CD4-positive, alpha-beta T cell (primary cell): ENCODE measurements at places on chromosomes 7 and 10. TPM values are rescaled to one million over a fixed set of nuclear protein-coding genes. Genes with fewer than 3 reads are reported as not detected.

DNA sequence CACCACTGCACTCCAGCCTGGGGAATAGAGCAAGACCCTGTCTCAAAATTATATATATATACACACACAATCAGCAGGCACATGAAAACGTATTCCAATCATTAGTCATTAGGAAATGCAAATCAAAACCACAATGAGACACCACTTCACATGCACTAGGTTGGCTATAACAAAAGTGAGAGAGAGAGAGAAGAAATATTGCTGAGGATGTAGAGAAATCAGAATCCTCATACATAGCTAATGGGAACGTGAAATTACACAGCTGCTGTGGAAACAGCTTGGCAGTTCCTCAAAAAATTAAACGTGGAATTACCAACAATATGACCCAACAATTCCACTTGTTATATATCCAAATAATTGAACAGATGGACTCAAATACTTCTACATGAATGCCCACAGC lies 43.3 kb upstream of the CNNM1 start:
- no peak overlapping the region for H3K4me3 ChIP-seq
- no peaks in the 10 kb centered on the region for H3K36me3 ChIP-seq
- no peak overlapping the region for H3K27ac ChIP-seq
- DNase-seq: no peak
- no peaks in the 10 kb centered on the region for H3K4me1 ChIP-seq

DNA sequence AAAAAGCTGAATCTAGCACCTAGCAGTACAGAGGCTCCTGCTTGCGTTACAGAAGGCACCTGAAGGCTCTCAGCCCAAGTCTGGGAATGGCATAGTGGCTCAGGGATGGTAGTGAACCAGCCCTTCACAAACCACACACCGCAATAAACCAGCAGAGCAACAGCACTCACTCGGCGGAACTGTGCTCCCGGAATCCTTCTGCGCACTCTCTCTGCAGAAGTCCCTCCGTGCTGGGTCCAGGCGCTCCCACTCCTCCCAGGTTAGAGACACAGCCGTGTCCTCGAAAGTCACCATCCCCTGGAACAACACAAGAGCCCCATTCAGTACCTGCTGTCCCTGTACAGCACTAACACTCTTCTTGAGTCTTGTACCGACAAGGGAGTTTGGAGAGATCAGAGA lies 1.5 kb downstream of the ZNF394 start:
- H3K27ac ChIP-seq: no peak overlapping the region
- peaks cover 43% of the 10 kb centered on the region for H3K36me3 ChIP-seq
- H3K27me3 ChIP-seq: no peaks in the 10 kb centered on the region
- peaks cover 39% of the 10 kb centered on the region for H3K4me1 ChIP-seq

- no peaks in the 10 kb centered on the region for H3K27me3 ChIP-seq
- H3K4me1 ChIP-seq: peaks cover 42% of the 10 kb centered on the region
- DNase-seq: peak; percentile 76
- peak overlapping the region; percentile 82 for H3K27ac ChIP-seq
These were observed 85.4 kb downstream of the ICA1 start for GRCh38 chr7:8176370-8177081.

DNA sequence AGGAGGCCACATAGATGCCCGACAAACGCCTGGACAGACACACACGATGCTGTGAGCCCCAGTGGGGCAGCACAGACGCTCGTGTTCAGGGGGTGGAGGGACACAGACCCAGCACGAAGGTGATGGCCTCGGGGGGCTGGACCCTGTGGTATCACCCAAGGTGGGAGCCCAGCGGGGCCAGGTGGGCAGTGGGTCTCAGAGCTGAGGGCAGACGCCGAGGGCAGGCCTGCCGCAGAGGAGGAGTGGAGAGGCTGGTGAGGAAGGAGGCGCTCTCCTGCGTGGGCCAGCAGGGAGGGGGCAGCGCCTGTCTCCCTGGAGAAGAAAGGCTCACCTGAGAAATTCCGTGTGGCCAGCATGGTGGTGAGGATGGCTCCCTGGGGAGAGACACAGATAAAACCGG lies 39.6 kb downstream of the YKT6 start:
- no peaks in the 10 kb centered on the region for H3K36me3 ChIP-seq
- H3K27me3 ChIP-seq: no peaks in the 10 kb centered on the region
- no peak overlapping the region for H3K27ac ChIP-seq
- no peak for DNase-seq

DNA sequence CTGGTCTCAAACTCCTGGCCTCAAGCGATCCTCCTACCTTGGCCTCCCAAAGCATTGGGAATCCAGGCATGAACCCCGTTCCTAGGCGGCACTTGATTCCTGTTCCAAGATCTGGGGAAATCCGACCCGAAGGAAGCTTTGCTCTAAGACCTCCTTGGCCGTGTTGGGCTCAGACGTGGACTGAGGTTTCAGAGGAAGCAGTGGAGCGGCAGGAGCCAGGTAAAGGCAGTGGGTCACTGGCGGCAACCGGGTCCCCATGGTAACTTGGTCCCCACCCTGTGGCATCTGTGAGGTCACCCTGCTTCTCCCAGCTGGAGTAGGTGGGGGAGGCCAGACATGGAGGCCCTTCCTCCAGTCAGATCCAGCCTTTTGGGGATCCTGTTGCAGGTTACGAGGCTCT lies at the start of gene TMEM270:
Gene TMEM270 (plus strand): TSS at position 301 of the 400 bp plus-strand sequence. CDS start 36 bp downstream, at position 337.
- H3K4me3 ChIP-seq: no peak within 1 kb of the TSS
- no peaks in the 10 kb centered on the region for H3K27me3 ChIP-seq
- H3K27ac ChIP-seq: no peak within 1 kb of the TSS
- no peak for DNase-seq
- peaks cover 2% of the 10 kb centered on the region for H3K4me1 ChIP-seq

GRCh38 chr7:36439624-36440023 lies 50.0 kb downstream of the ANLN start:
- H3K36me3 ChIP-seq: no peaks in the 10 kb centered on the region

GRCh38 chr10:77795426-77796055 lies 131.0 kb downstream of the DLG5 start:
- DNase-seq: no peak
- no peaks in the 10 kb centered on the region for H3K36me3 ChIP-seq
- H3K27ac ChIP-seq: no peak overlapping the region
- no peak overlapping the region for H3K4me3 ChIP-seq

GRCh38 chr7:117803476-117803875 lies 69.8 kb downstream of the CTTNBP2 start:
- DNase-seq: no peak
- H3K36me3 ChIP-seq: no peaks in the 10 kb centered on the region
- no peak overlapping the region for H3K27ac ChIP-seq
- no peaks in the 10 kb centered on the region for H3K27me3 ChIP-seq
- no peaks in the 10 kb centered on the region for H3K4me1 ChIP-seq

DNA sequence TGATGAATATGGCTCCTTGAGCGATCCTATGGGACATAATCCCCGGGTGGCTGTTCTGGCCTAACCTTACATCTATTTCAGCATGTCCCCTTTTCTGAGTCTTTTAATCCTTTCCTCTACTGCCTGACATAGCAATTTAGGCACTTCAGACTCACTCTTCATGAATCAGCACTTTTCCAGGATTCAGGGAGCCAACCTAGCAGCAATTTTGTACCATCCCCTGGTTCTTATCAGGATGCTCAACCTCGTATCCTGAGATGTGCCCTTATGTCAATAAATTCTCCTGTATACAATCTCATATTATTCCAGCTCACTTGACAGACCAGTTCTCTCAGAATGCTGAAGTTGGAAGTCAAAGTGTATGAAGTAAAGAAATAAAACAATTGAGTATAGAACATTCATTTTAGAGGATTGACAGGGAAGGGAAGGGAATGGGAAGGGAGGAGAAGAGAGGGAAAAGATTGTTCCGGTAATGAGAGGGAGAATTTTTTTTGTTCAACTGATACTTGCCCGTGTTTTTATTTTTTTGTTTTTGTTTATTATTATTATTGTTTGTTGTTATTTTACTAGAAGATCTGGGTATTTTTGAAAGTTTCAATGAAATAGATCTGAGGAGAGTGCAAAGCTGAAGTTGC lies 8.2 kb upstream of the ZC3HAV1 start:
- H3K4me1 ChIP-seq: peaks cover 30% of the 10 kb centered on the region
- no peak overlapping the region for H3K27ac ChIP-seq
- H3K27me3 ChIP-seq: no peaks in the 10 kb centered on the region
- no peak for DNase-seq
- H3K4me3 ChIP-seq: no peak overlapping the region
- H3K36me3 ChIP-seq: no peaks in the 10 kb centered on the region

GRCh38 chr10:96501985-96502384 lies 11.7 kb downstream of the TLL2 start:
- no peak overlapping the region for H3K27ac ChIP-seq
- no peak overlapping the region for H3K4me3 ChIP-seq
- no peak for DNase-seq
- no peaks in the 10 kb centered on the region for H3K4me1 ChIP-seq
- no peaks in the 10 kb centered on the region for H3K27me3 ChIP-seq

DNA sequence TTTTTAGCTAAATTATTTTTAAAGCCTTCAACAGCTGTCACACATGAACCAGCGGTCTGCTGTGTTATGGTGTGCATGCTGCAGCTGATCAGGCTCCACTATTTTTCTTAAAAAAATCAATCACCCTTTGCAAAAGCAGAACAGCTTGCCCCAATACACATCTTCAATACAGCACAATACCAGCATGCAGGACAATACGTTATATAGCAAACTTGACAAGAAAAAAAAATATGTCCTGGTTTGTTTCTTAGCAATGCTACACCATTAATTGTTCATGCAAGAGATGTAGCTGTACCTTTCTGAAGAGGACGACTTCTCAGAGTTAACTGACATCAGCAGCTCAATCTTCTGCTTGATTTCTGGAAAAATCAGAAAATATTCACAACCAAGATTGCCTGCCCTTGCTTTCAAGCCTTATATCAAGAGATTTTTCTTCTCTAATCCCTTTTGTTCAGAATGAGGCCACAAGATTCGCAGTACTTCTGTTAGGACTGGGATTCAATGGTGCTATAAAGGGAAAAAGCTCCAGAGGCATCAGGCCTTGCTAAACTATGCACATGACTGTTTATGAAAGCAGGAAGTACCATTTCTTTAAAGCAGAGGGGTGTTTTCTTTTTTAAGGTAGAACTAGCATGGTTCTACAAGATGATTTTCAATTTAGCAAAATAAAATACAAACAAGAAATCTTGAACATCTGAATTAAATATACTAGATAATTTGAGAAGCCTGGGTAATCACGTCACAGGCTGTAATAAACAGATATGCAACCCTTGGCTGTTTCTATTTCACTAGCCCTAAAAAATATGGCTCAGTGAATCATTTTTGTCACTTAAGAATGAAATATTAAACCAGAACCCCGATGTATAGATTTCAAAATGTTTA lies 120.0 kb downstream of the SRPK2 start:
- no peak for DNase-seq
- H3K4me1 ChIP-seq: peaks cover 10% of the 10 kb centered on the region
- H3K27ac ChIP-seq: peak overlapping the region; percentile 26
- H3K27me3 ChIP-seq: no peaks in the 10 kb centered on the region
- H3K4me3 ChIP-seq: peak overlapping the region; percentile 59
- H3K36me3 ChIP-seq: no peaks in the 10 kb centered on the region

- H3K27me3 ChIP-seq: no peaks in the 10 kb centered on the region
- no peaks in the 10 kb centered on the region for H3K4me1 ChIP-seq
- H3K36me3 ChIP-seq: no peaks in the 10 kb centered on the region
- no peak for DNase-seq
These were observed 138.8 kb downstream of the DKK1 start for GRCh38 chr10:52452600-52453493.

- DNase-seq: no peak
- peaks cover 5% of the 10 kb centered on the region for H3K4me1 ChIP-seq
- H3K36me3 ChIP-seq: no peaks in the 10 kb centered on the region
- H3K27ac ChIP-seq: no peak overlapping the region
These were observed 33.9 kb downstream of the ADRA2A start for GRCh38 chr10:111110771-111111170.

DNA sequence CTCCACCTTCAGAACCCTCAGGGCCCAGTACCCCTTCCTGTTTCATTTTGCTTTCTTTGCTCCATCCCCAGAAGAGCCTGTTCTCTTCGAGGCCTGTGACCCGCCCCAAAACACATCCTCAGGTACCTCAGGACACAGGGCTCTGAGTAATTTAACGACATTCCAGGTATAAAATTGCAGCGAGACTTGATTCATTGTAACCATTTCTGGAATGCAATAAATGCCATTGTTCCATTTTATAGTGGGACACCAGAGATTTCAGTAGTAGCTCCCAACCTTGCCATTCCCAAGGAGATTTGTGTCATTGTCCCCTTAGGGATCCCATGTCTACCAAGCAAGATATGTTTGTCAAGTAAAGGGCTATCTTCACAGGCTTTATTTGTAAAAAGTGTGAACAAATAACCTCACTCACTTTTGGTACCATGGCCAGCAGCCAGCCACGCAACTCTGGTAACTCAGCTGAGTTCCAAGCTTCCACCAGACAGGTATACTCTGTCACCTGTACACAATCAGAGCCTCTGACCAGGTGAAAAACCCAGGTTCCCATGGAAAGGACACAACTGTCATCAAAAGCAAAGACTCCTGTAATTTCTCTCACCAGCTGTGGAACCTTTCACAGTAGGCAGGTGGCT lies 441.3 kb downstream of the PLXNA4 start:
- no peaks in the 10 kb centered on the region for H3K27me3 ChIP-seq
- DNase-seq: no peak
- no peaks in the 10 kb centered on the region for H3K4me1 ChIP-seq
- no peak overlapping the region for H3K27ac ChIP-seq

CYP3A5 gene
- total RNA-seq: not detected

LEP gene
- not detected for total RNA-seq

PSAP gene
- total RNA-seq: 191 TPM

NUTM2D gene
- 3.7 TPM for total RNA-seq

VWC2 gene
- total RNA-seq: not detected

ASZ1 gene
- total RNA-seq: not detected

SUN1 gene
- 108 TPM for total RNA-seq
